Glomerular endothelial cell (primary cell): ENCODE measurements at places on chromosomes 12 and 14. TPM values are rescaled to one million over a fixed set of nuclear protein-coding genes. Genes with fewer than 3 reads are reported as not detected.

The LACRT gene
- not detected in 2 replicates for total RNA-seq

The NR1H4 gene
- total RNA-seq: 0.15 TPM in 1 of 2 replicates, not detected in the other

The STXBP6 gene
- total RNA-seq: 0.06 and 1.3 TPM in 2 replicates

The SLC5A8 gene
- not detected in 2 replicates for total RNA-seq

The CLEC14A gene
- total RNA-seq: 318 and 389 TPM in 2 replicates

The RHOF gene
- 26.1 and 50.7 TPM in 2 replicates for total RNA-seq

The DHRS2 gene
- not detected in 2 replicates for total RNA-seq

The CLEC4E gene
- 0.41 and 0.58 TPM in 2 replicates for total RNA-seq
